ENCODE measurements at places on chromosomes 1 and 21. TPM values are rescaled to one million over a fixed set of nuclear protein-coding genes. Genes with fewer than 3 reads are reported as not detected.

- no peaks in the 10 kb centered on the region for H3K4me1 ChIP-seq
- no peak overlapping the region for H3K27ac ChIP-seq
- H3K4me3 ChIP-seq: no peak overlapping the region
- peaks cover 19% of the 10 kb centered on the region for H3K27me3 ChIP-seq
- no peaks in the 10 kb centered on the region for H3K36me3 ChIP-seq
Measured at GRCh38 chr1:202856014-202856413, 32.9 kb downstream of the RABIF start.

DNA sequence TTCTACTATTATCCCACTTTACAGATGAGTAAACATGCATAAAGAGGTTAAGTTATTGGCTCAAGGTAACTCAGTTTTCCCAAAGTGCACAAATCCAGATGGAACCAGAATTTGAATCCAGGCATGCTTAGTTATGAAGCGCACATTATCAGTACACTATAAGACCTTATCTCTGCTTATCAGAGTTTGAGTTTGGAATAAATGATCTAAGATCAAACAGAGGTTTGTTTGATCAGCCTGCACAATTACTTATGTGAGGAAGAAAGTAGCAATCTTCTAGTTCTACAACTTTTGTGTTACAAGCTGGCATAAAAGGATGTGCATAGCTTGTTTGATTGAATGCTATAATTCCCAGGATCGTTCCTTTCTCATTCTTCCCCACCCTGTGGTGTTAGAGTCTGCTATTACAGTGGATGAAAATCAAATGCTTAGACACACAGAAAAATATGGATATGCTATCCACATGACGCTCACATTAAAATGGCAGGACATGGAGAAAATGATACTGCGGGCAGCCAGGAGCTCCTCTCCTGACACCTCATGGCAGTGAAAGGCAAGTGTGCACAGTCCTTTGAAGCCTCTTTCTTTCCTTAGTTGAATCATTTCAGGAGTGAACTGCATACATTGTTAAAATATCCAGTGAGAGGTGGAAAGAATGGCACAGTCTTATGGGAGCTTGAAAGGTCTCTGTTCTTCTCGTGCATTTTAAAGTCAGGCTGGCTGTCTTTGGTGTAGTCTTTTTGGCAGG is 23.9 kb upstream of the PBX1 start:
- H3K36me3 ChIP-seq: no peaks in the 10 kb centered on the region
- no peaks in the 10 kb centered on the region for H3K4me1 ChIP-seq
- H3K27ac ChIP-seq: no peak overlapping the region
- no peaks in the 10 kb centered on the region for H3K27me3 ChIP-seq

DNA sequence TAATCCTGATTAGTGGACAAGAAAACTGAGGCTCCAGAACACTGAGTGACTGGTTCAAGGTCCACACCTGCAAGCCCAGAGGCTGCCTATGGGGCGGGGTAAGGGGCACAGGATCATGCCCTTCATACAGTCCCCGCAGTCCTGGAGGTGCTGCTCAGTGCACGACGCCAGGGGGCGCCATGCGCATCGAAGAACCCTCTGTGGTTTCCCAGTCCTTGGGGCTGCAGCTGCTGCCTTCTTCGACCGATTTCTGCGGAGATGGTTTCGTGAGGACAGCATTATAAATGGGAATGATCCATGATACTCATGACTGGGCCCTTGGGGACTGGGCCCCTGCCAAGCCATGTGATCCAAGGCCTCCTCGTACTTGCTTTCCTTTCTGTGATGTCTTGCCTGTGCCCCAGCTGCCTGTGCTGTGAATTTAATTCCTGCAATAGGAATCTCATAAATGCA is 37.1 kb upstream of the ARHGEF10L start:
- H3K36me3 ChIP-seq: no peaks in the 10 kb centered on the region
- H3K4me3 ChIP-seq: no peak overlapping the region
- peaks cover 2% of the 10 kb centered on the region for H3K4me1 ChIP-seq
- H3K27ac ChIP-seq: no peak overlapping the region
- peaks cover 10% of the 10 kb centered on the region for H3K27me3 ChIP-seq

GRCh38 chr1:228925691-228926090 is 190.4 kb downstream of the RHOU start:
- peaks cover 6% of the 10 kb centered on the region for H3K4me1 ChIP-seq
- H3K4me3 ChIP-seq: no peak overlapping the region
- DNase-seq: no peak
- no peaks in the 10 kb centered on the region for H3K27me3 ChIP-seq

DNA sequence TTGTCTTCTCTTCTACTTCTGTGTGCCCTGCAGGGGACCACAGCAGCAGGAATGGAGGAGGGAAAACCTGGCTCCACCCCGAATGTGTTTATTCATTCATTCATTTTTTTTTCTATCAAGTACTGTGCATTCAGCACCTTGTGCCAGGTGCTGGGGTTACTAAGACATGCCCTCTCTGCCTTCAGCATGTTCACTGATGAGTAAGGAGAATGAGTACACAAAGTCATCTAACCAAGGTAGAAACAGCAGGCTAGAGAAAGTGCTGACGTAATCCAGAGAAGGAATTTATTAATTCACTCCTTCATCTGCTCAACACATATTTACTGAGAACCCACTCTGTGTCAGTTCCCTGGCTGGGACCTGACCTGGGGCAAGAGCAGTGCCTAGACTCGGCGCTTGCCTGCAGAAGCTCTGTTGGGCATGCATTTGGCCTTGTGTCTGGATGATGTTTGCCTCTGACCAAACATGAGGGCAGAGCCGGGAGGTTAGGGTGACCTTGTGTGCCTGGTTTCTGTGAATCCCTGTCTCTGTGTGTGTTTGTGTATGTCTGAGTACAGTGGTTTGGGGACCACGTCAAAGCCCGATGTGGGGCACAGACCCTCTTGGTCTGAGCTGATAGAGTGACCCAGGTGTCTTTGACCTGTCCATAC is 3.3 kb upstream of the MYOG start:
- no peak overlapping the region for H3K27ac ChIP-seq
- no peaks in the 10 kb centered on the region for H3K36me3 ChIP-seq

GRCh38 chr1:195970209-195970608 is 638.0 kb downstream of the KCNT2 start:
- no peak overlapping the region for H3K4me3 ChIP-seq
- no peaks in the 10 kb centered on the region for H3K4me1 ChIP-seq
- no peaks in the 10 kb centered on the region for H3K36me3 ChIP-seq
- H3K27ac ChIP-seq: no peak overlapping the region

WLS gene
- not detected for total RNA-seq

OR2T35 gene
- total RNA-seq: not detected

AQP10 gene
- total RNA-seq: not detected

HSPB7 gene
- total RNA-seq: not detected

All from activated naive CD8-positive, alpha-beta T cell treated with anti-CD3 and anti-CD28 coated beads for 36 hours (primary cell).